ENCODE measurements at places on chromosomes 2 and 18.

GRCh38 chr18:32891130-32891529 lies 118.3 kb upstream of the KLHL14 start:
- DNase-seq = no peak

GRCh38 chr2:118530976-118531375 lies 316.5 kb downstream of the EN1 start:
- DNase-seq = no peak

GRCh38 chr2:77720115-77720514 lies 197.9 kb upstream of the LRRTM4 start:
- DNase-seq = no peak

GRCh38 chr2:206250041-206250897 lies 24.2 kb upstream of the ZDBF2 start:
- no peak for DNase-seq

GRCh38 chr18:76589316-76589715 lies 94.3 kb upstream of the ZNF516 start:
- DNase-seq = no peak

- no peak for DNase-seq
These were observed 3.8 kb downstream of the HSPE1 start for GRCh38 chr2:197504000-197504399.

DNA sequence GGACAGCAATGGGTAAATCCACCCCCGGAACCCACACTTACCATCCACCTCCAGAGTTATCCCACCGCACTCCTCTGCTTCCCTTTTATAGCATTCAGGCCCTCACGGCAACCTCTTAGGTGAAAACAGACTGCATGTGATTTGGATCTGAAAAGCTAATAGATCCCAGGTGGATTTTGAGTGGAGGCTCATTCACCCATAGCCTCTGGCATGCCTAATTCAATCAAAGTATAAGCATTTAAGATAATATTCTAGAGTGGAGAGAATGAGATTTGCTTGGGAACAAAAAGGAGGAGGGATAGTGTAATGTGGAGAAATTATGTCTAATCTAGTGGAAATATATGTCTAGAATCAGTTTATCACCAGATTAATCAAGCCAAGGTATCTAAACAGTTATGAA lies 17.1 kb downstream of the SLC14A1 start:
- DNase-seq = no peak

GRCh38 chr2:11534746-11535484 lies 1.1 kb downstream of the GREB1 start:
- no peak for DNase-seq

DNA sequence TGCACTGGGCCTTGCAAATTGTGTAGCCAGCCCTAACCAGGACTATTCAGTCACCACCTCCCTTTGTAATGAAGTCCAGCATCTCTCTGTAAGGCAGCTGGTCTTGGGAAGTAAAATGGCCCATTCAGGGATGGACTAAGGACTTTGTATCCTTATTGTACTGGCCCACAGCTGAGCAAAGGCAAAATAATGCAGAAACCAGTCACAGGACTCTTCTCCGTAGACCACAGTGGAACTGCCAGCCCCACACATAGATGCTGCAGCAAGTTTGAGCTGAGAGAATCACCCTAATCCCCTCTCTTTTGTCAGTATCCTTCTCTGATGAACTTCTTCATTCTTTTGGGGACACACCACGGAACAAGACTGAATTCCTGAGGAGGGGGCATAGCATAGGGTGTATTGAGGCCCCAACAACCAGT lies 73.6 kb upstream of the RTN4 start:
- DNase-seq = no peak
